ENCODE measurements at places on chromosomes 1 and 21. TPM values are rescaled to one million over a fixed set of nuclear protein-coding genes. Genes with fewer than 3 reads are reported as not detected.

Gene LRRC8D
- 15.1 TPM for total RNA-seq

Gene CHRNB2
- 0.20 TPM for total RNA-seq

Gene LRRC71
- total RNA-seq: not detected

Gene HAX1
- total RNA-seq: 86.6 TPM

DNA sequence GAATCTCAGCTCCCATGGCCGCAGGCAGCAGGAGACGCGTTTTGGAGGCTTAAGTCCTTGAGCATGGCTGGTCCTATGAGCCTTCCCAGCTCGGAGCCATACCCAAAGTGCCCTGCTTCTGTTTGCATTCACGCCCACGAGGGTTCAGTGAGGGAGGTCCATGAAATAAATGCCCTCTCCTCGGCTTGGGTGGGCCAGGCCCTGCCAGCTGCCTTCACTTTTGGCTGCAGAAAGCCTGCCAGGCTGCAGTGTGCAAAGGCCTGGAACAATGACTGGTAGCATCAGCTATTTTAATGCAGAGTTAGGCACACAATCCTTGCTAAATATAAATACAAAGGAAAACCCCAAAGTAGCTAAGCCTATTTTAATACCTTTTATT is 49.4 kb downstream of the H3-3A start:
- ATAC-seq: no peak

- ATAC-seq: no peak
Observed at GRCh38 chr1:163410073-163410999, 88.6 kb downstream of the NUF2 start.

DNA sequence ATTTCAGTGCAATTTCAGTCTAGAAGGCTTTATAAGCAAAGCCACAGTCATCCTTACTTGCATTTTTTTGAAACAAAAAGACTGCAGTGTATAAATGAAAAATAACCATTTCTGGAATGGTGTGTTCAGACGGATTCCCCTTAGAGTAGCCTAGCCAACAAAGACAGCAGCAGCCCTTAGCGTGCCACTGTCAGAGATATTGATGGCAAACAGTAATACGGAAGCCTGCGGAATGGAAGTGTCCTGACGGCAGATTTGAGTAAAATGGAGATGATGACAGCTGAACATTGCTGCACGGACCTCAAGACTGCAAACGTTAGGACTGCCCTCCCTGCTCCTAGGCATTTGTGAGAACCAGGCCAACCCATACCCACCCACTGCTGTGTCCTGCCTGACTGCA is 54.7 kb downstream of the PDE9A start:
- no peak for ATAC-seq

GRCh38 chr1:168529518-168529917 is 14.3 kb downstream of the XCL2 start:
- no peak for ATAC-seq

DNA sequence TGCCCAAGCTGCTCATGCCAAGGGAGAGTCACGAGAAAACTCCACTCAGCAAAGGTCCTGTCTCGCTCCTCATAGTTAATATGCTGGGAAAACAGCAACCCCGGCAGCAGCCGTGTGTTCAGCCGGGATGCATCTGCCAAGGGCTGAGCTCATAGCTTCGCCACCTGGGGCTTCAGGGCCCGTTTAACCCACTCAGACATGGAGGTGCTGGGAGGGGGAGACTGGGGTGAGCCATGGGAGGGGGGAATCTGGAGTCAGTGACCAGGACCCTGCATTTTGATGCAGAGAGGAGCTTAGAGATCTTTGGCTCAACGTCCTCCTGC is 283.4 kb downstream of the PTPRU start:
- no peak for ATAC-seq

GRCh38 chr1:204574865-204575163 is 58.6 kb downstream of the MDM4 start:
- ATAC-seq: no peak

DNA sequence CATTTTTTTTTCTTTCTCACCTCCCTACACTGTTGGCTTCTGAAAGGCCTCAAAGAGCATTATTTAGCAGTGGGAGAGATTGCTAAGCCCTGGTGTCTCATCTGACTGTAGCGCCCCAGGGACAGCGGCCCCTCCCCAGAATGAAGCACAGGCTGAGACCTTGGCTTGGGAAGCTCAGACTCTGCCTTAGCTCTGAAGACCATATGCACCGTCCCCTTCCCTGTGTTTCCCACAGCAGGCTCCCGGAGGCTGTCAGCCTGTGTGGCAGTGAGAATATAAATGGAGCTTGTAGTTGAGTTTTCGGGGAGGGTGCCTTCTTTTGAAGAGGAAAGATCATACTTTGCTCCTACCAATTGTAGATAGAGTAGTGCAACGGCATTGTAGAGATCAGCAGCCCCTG is 25.3 kb downstream of the SMYD2 start:
- ATAC-seq: no peak

- no peak for ATAC-seq
Observed at GRCh38 chr21:35923971-35924370, 136.4 kb downstream of the SETD4 start.

DNA sequence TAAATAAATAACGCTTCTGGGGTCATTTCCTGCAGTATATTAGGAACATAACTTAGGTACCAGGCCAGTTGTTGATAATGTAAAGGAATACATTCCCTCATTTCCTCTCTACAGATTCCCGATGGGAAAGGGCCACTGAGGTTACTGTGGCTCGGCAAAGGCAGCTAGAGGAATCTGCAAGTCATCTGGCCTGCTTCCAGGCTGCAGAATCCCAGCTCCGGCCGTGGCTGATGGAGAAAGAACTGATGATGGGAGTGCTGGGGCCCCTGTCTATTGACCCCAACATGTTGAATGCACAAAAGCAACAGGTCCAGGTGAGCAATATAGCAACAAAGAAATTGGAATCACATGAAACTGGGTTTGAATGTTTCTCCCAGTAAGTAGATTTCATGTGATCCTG is 109.6 kb upstream of the BMP8A start:
- ATAC-seq: no peak

DNA sequence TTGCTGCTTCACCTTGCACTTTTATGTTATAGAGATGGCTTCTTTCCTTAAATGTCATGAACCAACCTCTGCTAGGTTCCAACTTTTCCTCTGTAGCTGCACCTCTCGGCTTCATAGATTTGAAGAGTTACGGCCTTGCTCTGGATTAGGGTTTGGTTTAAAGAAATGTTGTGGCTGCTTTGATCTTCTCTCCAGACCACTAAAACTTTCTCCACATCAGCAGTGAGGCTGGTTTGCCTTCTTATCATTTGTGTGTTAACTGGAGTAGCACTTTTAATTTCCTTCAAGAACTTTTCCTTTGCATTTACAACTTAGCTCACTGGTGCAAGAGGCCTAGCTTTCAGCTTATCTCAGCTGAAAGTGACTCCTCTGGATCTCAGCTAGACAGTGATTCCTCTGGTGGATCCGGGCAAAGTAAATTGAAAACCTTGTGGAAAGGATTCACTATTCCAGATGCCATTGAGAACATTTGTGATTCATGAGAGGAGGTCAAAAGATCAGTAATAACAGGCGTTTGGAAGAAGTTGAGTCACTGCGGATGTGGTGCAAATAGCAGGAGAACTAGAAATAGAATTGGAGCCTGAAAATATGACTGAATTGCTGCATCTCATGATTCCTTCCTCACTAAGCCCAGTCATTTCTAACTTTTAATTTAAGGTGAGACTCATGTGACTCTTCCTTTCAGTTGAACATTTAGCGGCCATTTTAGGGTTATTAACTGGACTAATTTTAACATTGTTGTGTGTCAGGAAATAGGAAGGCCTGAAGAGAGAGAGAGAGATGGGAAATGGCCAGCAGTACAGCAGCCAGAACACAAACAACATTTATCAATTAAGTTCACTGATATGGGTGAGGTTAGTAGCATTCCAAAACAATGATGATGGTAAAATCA is 16.2 kb upstream of the RGS1 start:
- no peak for ATAC-seq

- ATAC-seq: no peak
Observed at GRCh38 chr1:47895279-47896125, 101.7 kb downstream of the TRABD2B start.

- no peak for ATAC-seq
Observed at GRCh38 chr1:161214369-161214768, 726 bp upstream of the FCER1G start.

- ATAC-seq: no peak
Observed at GRCh38 chr1:204780630-204781029, 90.0 kb upstream of the NFASC start.

Measured in esophagus mucosa (tissue), 1 donor.